NCI-H1436 treated with DMSO at 0.1 percent for 48 hours (cell line): ENCODE measurements at places on chromosomes 12 and 14.

- no peak for DNase-seq
Measured at GRCh38 chr14:99064262-99064954, 207.6 kb downstream of the BCL11B start.

- no peak for DNase-seq
Measured at GRCh38 chr12:66127650-66128049, 2.9 kb downstream of the LLPH start.

DNA sequence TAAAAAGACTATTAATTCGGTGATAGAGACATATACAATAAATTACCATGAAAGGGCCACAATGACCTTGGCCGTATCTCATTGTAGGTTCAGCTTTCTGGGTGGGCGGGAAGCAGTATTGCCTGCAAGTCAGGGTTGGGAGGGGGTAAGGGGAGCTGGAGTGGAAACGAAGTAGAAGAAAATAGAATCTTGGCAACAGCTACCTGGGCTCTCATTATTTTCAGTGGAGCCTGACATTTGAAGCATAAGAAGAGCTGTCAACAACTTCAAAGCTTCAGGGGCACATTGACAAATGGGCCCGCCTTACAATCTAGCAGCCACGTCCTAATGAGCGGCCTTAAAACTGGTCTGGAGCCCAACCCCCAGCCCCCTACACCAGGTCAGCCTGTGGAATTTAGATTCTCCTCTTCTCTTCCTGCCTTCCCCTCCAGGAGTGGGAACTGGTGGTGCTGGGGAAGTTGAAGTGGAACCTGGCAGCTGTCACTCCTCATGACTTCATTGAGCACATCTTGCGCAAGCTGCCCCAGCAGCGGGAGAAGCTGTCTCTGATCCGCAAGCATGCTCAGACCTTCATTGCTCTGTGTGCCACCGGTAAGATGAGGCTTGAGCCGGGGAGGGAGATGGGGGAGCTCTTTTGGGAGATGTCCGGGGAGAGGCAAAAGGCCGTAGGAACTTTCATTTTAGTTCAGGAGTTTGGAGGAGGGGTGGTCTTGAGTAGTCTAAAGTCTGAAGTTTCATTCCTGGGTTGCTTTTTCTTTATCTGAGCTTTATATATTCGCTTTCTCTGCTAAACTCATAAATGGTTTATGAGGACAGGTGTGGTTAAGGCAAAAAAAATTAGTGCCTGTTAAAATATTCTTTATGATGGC is 5.0 kb downstream of the CCND2 start:
- DNase-seq, result no peak

DNA sequence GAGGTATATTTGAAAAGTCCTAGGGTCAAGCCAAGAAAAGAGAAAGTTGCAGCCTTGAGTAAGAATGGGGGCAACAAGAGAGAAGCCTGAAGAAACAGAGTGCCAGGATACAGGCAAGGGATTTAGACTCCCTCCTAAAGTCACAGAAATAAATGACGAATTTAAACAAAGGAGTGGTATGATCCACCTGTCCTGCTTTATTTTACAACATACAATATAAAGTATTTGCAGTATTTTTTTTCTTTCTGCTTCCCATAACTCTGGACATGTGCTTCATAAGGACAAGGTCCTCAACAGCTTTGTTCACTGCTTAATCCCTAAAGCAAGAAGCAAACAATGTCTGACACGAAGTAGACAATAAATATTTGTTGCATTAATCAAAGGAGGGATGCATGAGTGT is 57.4 kb downstream of the IFNG start:
- DNase-seq, result no peak

DNA sequence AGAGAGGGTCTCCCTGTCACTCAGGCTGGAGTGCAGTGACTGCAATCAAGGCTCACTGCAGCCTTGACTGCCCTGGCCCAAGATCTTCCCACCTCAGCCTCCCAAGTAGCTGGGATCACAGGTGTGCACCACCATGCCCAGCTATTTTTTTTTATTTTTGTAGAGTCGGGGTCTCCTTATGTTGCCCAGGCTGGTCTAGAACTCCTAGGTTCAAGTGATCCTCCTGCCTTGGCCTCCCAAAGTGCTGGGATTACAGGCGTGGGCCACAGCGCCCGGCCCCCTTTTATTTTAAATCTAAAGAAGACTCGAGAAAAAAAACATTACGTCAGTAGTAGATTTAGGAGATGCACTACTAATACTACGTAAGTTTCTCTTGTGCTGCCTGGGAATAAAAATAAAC is 14.3 kb downstream of the FOS start:
- no peak for DNase-seq

- no peak for DNase-seq
Measured at GRCh38 chr14:35406090-35406489, 1.5 kb upstream of the NFKBIA start.

DNA sequence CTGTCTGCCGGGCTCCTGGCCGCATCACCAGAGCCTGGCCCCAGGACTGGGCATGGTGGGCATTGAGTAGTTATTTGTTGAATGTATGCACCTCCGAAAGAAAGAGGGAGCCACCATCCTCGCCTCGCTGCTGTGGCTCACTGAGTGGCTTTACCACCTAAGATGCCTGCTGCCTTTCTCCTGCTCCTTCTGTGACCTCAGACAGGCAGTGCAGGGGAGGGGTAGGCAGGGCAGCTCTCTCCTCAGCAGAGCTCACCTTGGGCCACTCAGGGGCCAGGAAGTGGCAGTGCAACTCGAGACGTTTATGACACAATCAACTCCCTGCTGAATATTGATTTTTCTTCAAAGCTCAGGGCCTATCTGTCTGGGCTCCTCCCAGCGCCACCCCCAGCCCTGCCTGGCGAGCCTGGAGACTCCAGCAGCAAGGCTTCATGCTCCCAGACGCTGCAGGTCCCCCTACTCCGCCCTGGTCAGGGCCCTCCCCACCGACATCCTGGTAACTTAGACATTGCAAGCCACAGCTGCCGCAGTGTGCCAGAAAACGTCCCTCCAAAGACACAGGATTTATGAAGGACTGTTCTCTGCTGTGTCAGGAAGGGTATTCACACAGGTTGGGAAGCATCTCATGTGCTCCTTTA is 84.3 kb upstream of the DIO3 start:
- peak; percentile 7 for DNase-seq
